Stimulated activated CD4-positive, alpha-beta T cell treated with anti-CD3 and anti-CD28 coated beads, Interleukin-12 subunit alpha, Interleukin-12 subunit beta, amount 100 ng/mL, for 4 hours (primary cell): ENCODE measurements at places on chromosomes 2 and 18.

GRCh38 chr2:232459419-232460035 is 3.6 kb downstream of the ALPI start:
- no peak for DNase-seq

DNA sequence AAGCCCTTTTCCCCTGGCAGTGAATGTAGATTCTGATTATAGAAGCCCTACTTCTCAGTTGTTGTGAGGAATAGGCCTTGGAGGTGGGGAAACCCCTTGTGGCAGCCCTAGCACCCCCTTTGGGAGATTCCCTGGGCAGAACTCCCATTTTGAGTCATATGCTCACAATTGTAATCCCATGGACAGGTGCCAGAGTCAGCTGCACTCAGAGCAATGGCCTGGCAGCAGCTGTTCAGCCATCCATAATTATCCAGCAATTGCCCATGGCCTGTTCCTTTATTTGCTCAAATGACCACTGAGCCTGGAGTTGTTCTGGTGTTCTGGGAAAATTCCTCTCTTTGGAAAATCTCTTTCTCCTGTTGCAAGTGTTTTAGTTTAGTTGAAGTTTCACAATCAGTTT is 71.7 kb downstream of the PTRHD1 start:
- DNase-seq = no peak

DNA sequence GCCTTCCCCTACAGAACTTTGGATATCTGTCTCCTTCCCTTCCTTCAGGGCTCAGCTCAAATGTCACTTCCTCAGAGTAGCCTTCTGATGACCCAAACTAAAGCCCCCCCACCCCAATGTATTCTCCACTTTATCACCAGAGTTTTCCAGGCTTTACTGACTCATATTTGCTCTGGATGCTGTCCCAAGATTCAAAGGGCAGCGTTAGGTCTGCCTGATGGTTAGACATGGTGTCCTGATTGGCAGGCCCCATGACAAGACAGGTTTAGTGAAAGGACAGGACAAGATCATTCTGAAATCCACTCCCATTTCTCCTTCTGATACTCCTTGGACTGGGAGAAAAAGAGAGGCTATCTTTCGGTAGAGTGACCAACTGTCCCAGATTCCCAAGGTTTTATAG is 22.6 kb upstream of the RPIA start:
- DNase-seq = no peak

- no peak for DNase-seq
These were observed 97.0 kb upstream of the SMAD2 start for GRCh38 chr18:48027401-48027963.

GRCh38 chr2:156635646-156636045 is 199.5 kb downstream of the GPD2 start:
- DNase-seq = no peak

- DNase-seq = no peak
These were observed 952.7 kb downstream of the TDRD15 start for GRCh38 chr2:22076454-22076853.

DNA sequence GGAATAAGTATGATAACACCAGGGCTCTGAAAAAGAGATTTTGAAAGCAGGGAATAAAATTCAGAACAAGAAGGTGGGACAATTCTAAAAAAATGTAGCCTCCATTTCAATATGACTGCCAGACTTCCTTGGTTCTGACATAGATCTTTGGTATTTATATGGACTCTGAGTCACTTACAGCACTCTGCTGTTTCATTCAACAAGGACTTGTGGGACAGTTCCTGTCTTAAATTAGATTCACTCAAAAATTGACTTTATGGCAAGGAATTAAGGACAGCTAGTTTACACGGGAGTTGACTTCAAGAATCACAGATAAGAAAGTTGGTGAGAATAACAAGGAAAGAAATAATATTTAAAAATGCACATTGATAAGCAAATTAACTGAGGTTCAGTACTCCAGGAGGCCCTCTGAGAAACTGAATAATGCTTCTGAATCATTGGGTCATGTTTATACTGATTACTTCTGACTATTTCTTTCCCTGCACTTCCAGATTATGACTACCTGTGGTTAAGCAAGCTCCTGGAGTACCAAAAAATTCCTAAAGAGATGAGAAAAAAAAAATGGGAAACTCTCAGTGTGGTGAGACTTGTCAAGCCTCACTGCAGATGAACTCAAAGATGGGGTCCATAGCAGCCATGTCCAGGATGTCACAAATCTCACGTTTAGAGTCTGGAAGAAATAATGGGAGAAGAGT is 828.3 kb upstream of the PIK3C3 start:
- DNase-seq = no peak

GRCh38 chr2:102703748-102704147 is 58.1 kb upstream of the TMEM182 start:
- no peak for DNase-seq

- no peak for DNase-seq
These were observed 43.0 kb downstream of the SERPINB7 start for GRCh38 chr18:63818212-63818611.

DNA sequence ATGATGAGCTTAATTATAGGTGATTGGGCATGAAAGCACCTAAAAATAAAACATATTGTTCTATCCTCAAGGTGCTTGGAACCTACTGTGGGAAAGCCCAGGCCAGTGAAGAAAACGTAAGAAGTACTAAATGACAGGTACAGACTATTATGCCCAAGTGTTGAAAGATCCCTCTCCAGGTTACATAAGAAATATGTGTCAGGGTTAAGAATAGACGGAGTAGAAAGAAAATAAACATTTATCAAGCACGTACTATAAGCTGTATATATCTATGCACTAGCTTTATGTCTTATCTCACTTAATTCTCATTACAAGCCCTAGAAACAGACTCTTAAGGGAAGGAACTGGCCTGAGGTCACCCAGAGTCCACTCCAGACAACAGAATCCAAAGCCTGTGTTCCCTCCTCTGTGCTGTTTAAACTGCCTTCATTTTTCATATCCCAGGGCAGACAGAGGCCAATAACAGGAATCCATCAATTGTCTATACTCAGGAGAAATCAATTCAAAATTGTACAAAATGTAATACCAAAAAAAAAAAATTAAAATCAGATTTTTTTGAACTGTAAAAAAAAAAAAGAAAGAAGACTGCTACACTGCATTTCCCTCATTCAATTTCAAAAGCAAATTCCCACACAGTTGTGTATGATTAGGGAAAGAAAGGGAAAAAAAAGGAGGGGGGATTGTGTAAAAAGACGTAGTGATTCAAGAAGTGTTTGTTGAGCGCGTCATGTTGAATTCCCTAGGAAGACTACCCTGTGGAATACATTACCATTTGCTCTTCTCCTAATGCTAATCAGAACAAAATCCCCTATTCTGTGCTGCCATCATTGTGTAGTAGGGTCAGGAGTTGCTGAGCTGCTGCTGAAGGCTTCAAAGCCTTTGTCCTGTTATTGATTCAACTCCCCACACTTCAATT is 156.3 kb downstream of the IRS1 start:
- no peak for DNase-seq

DNA sequence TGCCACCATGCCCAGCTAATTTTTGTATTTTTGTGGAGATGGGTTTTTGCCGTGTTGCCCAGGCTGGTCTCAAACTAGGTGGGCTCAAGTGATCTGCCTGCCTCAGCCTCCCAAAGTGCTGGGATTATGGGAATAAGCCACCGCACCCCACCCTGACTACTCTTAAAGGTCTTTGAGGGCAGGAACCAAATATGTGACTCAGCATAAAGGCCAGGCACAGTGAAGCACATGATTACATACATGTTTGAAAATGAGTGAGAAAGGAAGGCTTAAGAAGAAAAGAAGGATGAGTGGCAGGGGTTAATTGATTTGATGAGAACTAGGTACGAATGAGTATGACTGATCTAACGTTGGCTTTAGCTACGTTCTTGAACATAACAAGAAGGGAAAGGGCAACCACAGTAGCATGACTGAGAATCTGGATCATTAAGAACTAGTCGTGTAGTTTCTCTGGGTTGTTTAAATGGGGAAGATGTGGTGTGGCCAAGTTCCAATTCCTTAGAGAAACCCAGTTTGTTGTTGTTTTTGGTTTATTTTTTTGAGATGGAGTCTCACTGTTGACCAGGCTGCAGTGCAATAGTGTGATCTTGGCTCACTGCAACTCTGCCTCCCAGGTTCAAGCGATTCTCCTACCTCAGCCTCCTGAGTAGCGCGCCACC is 6.8 kb downstream of the RESP18 start:
- no peak for DNase-seq

DNA sequence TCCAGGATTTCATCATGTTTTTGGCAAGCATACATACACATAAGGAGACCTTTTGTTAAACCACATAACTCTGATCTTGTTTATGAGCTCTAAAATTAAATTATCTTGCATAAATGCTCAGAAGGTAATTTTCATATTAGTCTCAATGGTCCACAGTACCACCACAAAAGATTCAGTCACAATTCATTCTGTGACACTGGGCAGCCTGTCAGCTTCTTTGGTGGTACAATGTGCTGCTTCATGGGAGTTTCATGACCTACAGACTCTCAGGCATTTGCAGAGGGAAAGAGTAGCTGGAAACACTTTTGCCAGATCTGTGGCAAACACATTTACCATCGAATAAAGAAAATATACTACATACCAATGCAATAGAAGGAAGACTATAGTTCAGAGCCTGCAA is 51.3 kb upstream of the ZNF397 start:
- DNase-seq = no peak

DNA sequence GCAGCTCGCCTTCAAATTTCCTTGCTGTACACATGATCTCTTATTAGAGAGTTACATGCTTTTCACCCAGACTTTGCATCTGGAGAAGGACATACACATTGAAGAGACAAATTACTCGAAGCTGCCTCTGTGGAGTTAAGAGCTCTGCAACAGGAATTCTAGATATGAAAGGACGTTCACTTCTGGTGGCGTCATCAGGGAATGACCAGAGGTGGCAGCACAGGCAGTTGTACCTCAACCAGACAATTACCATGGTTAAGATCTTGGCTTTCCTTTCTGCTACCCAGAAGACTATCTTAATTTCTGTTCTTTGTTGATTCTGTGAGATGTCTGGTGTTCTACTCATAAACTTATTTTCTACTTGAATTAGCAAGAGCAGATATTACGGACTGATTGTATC is 39.1 kb upstream of the MC4R start:
- no peak for DNase-seq

DNA sequence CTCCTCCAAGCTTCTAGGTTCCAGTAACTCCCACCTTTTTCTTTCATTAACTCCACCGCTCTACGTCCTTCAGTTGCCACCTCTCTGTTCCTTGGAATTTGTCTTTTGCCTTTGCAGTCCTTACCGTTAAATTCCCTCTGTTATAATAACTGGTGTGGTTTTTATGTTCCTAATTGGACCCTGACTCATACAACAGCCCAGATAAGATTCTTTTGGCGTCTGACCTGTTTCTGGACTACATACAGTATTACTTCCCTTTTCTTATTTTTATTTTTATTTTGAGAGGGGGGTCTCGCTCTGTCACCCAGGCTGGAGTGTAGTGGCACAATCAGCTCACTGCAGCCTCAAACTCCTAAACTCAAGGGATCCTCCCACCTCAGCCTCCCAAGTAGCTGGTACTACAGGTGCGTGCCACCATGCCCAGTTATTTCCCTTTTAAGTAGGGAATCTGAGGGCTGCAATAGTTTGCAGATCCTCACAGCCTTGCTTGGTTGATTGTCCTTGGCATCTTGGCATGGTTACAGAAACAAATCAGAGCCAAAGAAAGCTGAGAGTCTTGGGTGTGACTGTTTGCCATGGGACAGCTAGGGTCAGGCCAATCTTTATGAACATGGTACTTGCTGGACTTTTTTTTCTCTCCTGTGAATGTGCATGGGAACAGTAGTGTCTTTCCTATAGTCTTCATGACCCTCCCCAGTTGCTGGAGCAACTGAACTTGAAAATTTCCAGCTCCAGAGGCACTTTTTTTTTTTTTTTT is 22.0 kb downstream of the TCF23 start:
- no peak for DNase-seq
